Cortex of kidney (tissue), 1 donor: ENCODE measurements at places on chromosomes 1 and 21.

DNA sequence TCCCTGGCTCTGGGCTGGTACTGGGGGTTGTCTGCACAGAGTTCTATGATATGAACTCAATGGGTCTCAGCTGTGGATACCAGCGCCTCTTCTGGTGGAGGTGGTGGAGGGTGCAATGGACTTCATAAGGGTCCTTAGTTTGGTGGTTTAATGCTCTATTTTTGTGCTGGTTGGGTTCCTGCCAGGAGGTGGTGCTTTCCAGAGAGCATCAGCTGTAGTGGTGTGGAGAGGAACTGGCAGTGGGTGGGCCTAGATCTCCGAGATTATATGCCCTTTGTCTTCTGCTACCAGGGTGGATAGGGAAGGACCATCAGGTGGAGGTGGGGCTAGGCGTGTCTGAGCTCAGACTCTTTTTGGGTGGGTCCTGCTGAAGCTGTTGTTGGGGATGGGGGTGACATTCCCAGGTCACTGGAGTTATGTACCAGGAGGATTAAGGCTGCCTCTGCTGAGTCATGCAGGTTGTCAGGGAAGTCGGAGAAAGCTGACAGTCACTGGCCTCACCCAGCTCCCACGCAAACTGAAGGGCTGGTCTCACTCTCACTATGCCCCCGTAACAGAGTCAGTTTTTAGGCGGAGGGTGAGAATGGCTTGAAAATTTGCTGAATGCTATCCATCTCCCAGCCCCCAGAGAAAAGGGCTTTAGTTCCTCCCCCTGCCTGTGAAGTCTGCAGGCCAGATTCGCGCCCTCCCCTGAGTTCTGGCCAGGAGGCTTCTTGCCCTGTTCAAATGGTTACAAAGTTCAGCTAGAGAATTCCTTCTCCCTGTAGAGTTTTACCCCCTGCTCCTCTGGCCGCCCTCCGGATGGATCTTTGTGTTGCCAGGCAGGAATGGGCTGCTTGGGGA is 902.9 kb downstream of the LTN1 start:
- no peak for DNase-seq

DNA sequence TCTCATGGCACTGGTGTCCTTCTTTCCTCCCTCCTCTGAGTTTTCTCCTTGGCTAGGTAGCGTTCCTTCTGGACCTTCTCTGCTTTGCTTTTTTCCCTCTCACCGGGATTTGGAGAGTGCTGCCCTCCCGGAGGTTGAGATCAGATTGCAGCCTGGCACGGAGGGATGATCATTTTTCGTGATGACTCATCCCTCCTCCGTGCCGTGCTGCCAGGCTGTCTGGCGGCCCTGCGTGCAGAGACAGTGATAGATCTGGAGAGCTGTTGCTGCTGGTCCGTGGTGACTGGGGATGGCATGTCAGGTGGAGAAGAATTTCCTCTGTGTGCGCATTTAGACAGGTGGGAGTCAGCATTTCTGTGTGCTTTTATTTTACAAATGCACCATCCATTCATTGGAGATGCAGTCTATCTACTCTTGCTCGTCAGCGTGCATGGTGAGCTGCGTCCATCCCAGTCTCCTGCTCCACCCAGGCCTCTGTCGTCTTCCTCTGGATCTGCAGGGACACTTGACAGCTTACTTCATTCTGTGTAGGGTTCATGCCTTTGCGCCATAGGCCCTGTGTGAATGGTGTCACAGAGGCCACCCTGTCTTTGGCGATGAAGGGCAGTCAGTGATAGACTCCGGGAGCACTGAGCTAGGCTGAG is 104.4 kb downstream of the PCBP3 start:
- no peak for DNase-seq

DNA sequence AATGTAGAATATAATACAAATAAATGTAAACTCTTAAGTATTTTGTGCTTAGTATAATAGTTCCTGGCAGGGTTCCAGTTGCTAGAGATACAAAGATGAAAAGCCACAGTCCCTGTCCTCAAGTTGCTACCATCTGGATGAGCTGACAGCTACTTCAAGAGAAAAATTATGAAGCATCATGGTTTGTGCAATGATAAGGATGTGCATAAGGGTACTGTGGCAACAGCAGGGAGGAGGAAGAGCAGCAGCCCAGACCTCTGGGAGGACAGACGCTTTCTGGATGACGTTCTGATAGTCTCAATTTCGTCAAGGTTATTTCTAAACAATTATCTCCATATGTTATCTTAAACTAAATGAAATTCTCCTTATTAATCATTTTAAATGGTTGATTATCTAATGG is 198.9 kb downstream of the NTNG1 start:
- DNase-seq = no peak

- DNase-seq = no peak
Measured at GRCh38 chr1:208419746-208420420, 175.7 kb upstream of the PLXNA2 start.

DNA sequence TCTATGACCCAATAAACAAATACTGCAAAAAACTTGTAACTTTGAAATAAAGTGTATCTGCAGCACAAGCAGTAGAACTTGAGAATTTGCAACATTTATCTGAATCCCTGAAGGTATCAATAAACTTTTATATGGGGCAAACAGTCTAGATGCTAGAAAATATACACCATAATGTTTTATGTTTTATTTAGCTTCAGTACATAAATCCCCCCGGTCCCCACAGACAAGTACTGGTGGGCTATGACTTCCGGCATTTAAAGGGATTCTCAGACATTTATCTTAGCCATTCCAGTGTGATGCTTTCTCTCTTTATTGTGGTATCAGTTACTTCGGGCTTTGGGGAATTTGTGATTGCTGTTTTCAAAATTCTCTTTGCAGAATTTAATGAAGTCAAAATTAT is 390.4 kb downstream of the SIPA1L2 start:
- DNase-seq = no peak

- DNase-seq = no peak
Measured at GRCh38 chr1:82343381-82343780, 542.6 kb downstream of the ADGRL2 start.

DNA sequence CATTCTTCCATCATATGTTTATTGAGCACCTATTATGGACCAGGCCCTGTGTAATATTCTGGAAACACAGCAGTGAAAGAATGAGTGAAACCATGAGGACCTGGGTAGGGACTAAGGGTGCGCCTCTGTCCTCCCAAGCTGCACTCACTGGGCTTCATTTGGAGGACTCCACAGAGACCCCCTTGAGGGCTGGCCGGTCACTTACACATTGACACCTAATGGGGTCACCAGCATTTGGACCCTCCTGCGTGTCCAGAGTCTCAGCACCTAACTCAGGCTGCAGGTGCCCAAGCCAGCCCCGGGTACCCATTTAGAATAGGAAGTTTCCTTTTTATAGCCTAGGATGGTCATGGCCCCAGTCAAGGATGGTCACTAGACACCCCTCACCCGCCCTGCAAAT is 2.8 kb upstream of the FNDC5 start:
- no peak for DNase-seq

DNA sequence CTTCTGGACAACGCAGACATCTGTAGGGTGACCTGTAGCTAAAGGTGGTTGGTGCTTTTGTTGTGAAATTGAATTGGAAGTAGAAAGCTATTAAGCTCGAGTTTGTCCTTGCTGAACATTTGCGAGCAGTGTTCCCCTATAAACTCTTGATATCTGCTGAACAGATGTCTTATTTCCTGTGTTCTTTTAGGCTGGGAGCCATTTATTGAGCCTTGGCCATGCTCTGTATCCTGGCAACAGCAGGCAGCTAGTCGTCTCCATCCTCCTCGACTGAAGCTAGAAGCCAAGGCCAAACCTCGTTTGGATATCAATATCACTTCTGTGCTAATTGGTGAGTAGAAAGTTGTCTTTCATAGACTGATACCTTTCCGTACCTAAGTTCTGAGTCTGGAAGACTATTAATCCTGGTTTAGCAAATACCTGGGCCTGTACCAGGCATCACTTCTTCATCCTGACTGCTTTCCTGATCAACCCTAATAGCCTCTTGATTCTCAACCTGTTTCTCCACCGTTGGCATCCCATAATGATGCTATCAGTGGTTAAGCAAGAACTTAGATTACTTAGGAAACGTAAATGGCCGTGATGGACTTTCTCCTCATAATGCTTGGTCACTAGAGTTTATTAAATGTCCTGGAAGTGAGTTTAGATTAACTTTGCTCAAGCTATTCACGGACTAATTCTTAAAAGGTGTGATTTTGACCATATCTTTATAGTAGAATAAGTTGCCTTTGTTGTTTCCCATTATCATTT is 103.4 kb downstream of the VPS13D start:
- DNase-seq = no peak

- no peak for DNase-seq
Measured at GRCh38 chr1:224434691-224435317, at the start of gene WDR26. Gene WDR26 (minus strand): TSS chr1:224434797.
